ENCODE measurements at places on chromosomes 2 and 18.

GRCh38 chr2:64609227-64609941 lies 44.3 kb downstream of the SERTAD2 start:
- DNase-seq = peak; percentile 50

- DNase-seq = no peak
Measured at GRCh38 chr2:8558096-8558495, 123.8 kb upstream of the ID2 start.

- no peak for DNase-seq
Measured at GRCh38 chr18:21241301-21242048, 557 bp upstream of the GREB1L start.

DNA sequence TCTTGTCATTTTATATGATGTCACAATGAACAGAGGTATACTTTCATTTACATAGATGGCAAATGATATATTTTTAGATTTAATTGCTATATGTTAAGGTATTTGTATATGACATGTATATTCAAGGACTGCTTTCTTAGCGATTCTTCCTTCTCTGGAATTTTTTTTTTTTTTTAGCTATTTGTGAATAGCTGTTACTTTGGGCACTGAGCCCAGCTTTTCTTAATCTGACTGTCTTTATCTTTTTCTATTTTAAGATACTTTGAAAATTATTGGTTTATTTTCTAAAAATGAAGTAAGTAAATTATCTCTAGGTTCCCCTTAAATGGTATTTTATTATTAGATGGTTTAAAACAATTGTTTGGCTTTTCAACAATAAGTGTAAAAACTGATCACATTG lies 4.0 kb upstream of the GLS start:
- no peak for DNase-seq

DNA sequence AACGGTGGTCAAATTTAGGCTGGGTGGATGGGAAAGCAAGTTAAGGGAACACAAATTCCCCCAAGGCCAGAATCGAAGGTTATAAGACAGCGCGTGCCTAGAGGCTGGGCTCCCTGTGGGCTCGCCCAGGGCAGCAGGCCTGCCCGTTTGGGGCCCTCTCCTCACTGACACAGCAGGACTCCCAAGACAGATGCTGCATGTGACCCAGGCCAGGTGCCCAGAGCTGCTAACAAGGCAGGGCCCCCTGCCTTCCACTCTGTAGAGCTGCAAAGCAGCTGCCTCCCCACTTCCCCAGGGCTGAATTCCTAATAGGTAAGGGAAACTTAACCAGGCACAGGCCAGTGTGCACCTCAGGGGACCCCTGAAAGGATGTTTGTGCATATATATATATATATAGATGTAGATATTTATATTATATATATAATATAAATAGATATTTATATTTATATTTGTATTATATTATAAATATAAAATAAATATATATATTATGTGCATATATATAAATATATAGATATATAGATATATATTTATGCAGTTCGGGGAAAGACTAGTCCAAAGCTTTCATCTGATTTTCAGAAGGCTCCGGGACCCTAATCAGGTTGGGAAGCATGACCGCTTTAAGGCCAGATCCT lies 43.7 kb downstream of the TMEM37 start:
- DNase-seq = no peak

- DNase-seq = no peak
Measured at GRCh38 chr2:53576166-53576565, 191.4 kb upstream of the CHAC2 start.

GRCh38 chr2:45612731-45613130 lies 1.7 kb upstream of the SRBD1 start:
- no peak for DNase-seq

DNA sequence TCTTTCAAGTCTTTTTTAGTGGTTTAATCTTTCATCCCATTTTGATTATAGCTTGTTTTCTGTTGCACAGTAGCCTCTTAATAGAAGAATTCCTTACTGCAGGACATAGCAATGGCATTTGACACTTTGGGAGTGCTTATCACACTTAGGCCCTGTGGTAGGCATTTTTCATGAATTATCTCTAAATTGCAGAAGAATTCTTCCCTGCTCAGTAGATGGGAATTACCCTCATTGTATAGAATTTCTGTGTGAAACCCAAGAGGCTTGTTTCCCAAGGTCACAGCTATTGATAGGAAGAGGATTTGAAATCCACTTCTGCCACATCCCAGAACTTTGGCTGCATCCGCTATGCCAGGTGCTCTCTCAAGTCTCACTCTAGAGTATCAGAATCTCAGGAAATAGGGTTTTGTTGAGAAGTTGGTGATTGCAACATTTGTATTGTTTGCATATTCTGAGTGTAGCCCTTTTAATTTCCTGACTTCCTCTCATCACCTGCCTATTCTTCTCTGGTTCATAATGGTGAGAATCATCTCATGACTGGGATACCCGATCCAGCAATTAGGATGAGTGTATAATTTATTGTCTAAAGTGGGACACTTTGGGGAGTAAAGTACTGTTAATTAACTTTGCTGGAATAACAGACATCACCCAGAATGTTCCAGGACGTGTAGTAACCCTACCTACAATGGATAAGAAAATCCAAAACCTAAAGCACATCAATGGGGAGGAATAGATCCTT lies 255.2 kb upstream of the RASGRP3 start:
- DNase-seq = no peak

DNA sequence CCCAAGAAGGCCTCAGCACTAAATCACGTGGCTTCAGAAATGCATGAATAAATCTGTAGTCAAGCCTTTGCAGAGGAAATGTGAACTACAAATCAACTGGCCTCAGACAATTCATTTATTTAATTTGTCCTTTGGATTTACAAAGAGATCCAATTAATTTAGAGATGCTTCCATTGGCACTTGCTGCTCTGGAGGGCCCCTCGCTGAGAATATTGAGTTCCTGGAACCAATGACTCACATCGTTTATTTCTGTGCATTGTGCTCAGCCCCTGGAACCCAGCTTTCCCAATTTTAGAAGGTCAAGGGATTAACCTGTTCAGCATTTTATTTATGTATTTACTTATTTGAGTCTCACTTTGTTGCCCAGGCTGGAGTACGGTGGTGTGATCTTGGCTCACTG lies 47.2 kb upstream of the MGAT4A start:
- no peak for DNase-seq

DNA sequence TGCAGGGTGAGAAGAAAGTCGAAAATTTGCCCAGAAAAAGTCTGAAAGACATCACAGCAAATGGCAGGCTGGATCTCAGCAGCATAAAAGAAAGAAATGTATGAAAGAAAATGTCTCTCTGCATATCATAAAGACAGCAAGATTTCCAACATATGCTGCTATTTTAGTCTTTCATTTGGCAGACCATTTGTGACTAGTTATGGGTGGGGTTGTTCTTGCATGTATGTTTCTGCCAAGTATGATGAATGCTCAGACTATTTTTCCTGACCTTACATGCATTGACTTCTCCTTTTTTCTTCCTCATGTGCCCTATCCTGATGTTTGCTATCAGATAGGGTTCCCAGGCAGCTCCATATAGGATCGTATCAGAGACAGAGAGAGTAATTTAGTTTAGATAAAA lies 58.5 kb upstream of the PARD3B start:
- no peak for DNase-seq

DNA sequence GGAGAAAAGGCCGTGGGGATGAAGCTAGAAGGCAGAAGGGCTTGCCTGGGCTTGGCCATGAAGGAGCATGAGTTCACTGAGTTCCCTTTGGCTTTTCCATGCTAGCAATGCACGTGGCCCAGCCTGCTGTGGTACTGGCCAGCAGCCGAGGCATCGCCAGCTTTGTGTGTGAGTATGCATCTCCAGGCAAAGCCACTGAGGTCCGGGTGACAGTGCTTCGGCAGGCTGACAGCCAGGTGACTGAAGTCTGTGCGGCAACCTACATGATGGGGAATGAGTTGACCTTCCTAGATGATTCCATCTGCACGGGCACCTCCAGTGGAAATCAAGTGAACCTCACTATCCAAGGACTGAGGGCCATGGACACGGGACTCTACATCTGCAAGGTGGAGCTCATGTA lies 2.9 kb downstream of the CTLA4 start:
- no peak for DNase-seq

DNA sequence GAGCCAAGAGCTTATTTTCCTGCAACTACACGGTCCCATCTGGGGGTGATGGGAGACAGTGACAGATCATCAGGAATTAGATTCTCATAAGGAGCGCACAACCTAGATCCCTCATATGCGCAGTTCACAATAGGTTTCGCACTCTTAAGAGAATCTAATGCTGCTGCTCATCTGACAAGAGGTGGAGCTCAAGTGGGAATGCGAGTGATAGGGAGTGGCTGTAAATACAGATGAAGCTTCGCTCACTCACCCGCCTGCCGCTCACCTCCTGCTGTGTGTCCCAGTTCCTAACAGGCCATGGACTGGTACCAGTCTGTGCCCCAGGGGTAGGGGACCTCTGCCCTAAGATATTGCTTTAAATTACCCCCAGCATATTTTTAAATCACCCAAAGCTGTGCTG lies 10.8 kb downstream of the LRRFIP1 start:
- no peak for DNase-seq

GRCh38 chr2:124339709-124340108 lies 314.6 kb downstream of the CNTNAP5 start:
- no peak for DNase-seq

DNA sequence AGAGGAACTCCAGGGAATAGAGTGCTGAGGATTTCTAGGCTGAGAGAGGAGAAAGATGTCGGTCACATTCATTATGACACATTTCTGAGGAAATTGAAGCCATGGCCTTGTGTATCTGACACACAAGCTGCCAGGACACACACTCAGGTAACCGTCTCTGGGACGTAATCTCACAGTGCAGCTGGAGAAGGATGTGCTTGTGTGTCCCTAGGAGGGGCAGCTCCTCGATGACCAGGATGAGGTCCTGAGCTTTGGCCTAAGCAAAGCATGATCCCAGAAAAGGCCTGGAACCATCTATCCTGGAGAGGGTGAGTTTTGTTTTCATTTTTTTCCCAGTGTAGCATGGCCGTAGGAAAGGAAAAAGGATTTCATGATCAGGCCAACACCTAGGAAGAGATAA lies 102.2 kb downstream of the CAPN13 start:
- no peak for DNase-seq

DNA sequence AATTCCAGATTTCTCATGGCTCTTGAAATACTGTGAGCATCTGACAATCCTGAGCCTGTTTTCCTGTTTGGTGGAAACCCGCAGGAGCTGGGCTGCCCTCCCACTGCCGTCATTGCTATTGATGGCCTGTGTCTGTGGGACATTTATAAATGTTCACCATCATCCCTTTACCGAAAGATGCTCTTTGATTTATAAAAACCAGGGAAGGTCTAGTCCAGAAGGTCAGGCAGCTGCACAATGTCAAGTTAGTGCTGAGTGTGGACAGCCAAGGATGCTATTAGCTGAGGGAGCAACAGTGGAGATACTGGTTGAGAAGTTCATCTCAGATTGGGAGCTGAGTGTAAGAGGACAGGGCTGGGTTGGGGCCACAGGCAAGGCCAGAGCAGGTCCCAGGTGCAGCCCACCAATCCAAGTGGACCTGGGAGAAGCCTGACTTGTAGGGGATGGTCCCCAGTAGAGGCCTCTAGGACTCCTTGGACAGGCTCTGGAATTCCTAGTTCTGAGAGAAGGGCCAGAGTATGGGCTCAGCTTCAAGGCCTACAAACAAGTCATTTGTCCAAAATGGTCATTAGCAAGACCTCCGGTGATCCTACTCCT lies 55.1 kb downstream of the COPS8 start:
- no peak for DNase-seq

DNA sequence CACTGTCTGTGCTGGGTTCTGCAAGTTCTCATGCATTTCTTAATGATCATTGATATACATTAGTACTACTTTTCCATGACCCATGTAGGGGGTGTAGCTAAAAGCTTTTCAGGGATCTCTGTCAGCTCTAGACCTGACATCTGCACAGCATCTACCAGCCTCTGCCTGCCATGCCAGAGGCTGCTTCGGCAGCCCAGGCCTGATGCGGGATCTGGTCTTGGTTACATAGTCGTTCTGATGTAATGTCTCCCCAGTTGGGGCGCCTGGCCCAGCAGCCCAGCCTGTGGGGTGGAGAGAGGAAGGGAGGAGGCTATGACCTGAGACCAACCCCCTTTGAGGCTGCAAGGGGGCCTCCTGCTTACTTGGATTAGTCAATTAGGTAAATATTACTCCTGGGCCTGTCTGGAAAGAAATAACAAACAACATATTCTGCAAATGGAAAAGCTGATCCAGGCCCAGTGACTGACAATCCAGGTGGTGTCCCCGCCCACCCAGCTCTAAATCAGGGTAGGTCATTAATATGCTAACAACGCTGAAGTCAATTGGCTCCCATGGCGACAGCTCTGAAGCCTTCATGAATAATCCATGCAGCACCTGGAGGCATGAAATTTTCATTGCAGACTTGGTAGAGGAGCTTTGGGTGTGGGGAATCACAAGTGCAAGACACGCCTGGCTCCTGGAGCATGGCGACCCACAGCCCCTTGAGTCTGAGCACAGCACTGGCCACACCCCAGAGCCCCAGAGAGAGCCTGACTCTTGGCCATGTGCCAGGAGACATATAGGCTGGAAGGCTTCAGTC lies 575.3 kb downstream of the CMPK2 start:
- no peak for DNase-seq

DNA sequence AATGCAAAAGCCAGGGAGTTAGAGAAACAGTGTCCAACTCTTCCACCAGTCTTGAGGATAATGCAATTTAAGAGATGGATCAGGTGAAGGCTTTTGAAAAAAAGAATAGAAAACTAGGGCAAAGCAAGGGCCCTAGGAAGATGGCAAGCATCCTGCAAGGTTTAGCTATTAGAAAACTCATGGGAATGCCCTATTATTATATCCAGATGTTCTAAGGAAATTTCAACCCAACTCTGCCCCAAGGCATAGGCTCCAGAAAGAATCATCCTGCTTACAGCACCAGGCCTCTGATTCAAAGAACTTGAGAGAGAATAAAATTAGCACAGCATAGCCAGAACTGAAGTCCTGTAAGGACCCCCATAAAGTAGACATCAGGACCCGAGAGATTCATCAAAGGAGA lies 68.1 kb downstream of the EN1 start:
- no peak for DNase-seq

DNA sequence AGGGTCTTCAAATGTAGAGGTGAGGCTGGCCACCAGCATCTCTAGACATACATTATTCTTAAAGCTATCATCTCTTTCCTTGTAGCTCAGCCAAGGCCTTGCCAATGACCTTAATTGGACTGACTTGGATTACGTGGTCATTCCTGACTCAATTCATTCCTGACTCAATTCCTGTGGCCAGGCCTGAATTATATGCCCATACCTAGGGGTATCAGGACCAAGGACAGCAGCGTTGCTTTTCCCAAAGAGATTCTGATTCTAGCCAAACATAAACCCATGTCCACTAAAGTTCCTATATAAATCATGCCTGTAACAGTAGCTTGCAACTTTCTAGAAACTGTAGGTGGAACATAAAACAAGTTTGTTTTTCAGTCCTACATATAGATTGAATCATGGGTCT lies 231.7 kb downstream of the ARL6IP6 start:
- no peak for DNase-seq

DNA sequence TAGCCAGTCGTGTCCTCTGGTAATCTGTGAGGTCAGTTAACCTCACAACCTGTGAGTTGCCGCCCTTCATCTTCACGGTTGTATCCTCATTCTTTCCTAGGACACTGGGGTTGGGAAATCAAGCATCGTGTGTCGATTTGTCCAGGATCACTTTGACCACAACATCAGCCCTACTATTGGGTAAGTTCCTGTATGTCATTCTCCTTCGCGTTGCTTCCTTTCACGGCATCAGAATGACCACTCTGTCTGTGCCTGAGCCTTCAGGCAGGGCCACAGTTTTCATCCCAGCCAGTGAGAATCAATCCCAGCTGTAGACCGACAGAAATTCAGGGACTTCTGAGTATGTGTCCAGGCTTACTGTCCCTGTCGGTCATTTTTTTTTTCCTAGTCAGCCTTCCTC lies 67.1 kb downstream of the RAB31 start:
- no peak for DNase-seq

All from T follicular helper cell (primary cell).